ENCODE measurements at places on chromosomes 12 and 14.
A peak's percentile ranks its signal among the peaks of the same experiment; 100 is the strongest.

DNA sequence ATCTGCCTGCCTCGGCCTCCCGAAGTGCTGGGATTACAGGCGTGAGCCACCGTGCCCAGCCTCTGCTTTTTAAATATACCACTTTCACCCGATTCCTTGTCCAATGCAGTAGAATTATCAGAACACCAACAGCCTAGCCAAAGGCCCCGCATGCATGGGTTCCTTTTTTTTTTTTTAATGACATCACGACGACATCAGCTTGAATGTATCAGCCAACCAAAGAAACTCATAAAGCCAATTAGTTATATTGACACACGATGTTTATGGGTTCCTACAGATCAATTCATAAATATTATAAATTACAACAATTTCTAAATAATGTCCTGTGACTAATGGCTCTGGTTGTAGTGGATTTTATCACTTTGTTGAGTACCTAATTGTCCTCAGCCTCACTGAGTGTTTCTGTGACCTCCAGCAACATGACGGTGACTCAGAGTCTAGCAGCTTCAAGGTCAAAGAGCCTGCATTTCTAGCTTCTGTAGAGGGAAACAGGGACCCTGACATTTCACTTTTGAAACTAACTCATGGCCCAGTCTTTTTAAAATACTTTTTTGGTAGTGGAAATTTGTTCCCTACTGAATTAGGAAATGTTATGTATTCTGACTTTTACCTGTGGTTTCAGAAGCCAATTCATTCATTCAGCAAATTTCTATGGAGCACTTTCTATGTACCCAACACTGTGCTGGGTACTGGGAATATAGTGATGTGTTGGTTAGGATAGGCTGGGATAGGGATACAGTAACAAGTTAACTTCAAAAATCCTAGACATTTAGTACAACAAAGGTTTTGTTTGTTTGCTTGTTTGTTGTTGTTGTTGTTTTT, 144.1 kb downstream of the SUDS3 start:
- DNase-seq, result no peak

GRCh38 chr12:52186118-52186840, 5.5 kb downstream of the KRT80 start:
- DNase-seq, result peak; percentile 47

GRCh38 chr14:23379366-23380196, 2.7 kb downstream of the CMTM5 start:
- peak; percentile 37 for DNase-seq

DNA sequence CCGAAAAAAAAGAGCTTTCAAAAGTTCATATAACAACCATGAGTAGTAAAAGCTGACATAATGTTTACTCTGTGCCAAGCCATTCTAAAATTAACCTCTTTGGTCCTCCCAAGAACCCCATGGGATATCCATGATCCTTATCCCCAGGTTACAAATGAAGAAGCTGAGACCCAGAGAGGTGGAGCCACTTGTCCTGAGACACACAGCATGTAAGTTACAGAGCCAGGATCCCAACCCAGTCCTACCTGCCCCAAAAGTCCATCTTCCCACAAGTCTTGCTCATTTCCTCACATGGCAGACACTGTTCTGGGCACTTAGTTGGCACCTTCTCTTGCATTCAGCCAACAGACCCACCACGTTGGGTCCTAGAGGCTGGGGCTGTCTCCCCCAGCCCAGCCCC, 37.1 kb downstream of the TRPV4 start:
- DNase-seq, result no peak

GRCh38 chr12:47935184-47935583, 28.2 kb upstream of the TMEM106C start:
- no peak for DNase-seq

GRCh38 chr14:50036211-50036610, 80.2 kb downstream of the VCPKMT start:
- no peak for DNase-seq

GRCh38 chr12:114913871-114914801, 230.2 kb upstream of the TBX3 start:
- DNase-seq, result no peak

DNA sequence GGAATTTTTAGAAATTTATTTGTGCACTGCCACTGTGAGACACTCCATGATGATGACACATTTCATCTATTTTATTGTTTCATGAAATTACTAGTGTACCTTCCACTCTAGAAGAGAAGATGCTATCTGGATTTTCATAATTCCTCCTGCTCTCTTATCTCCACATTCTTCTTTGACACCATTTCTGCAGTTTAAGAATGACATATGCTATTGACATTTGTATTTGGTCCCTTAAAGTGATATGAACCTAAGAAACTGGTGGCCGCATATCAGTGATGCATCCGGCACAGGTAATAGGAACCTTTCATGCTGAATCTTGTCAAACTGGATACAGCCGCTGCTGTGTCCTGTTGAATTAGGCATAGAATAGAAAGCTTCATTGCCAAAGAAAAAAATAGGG, 696.3 kb downstream of the TMEM121 start:
- DNase-seq, result no peak

- no peak for DNase-seq
Measured at GRCh38 chr14:94474581-94475031, 1.4 kb downstream of the SERPINA9 start.

- no peak for DNase-seq
Measured at GRCh38 chr14:37585101-37585511, 9.9 kb downstream of the FOXA1 start.

DNA sequence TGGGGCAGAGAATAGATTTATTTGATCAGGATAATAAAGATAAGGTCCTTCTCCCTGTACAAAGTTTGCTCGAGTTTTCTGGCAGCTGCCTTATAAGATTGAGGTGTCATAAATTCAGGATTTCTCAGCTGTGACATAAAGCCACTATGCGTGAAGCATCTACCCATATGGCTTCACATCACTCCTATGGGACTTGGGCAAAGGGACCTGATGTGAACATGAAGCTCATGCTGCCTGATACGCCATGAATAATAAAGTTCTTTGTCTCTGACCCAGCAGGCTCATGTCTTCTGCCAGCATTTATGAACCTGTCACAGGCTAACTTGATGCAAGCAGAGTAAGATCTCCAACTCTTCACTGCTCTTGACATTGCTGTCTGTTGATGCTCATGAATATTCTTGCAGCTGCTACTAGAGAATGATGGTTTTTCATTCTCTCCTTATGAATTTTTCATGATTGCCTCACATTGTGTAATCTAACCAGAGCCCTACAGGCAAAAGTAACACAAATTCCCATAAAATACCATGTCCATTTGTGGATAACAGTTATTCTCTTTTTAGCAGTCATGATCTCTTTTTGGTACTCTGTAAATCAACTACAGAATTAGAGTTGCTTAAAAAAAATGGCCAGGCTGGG, 49.0 kb upstream of the CPNE8 start:
- DNase-seq, result no peak

GRCh38 chr12:29528161-29528560, 30.7 kb upstream of the OVCH1 start:
- DNase-seq, result no peak

Measured in NB4 (cell line).